ENCODE measurements at places on chromosomes 1 and 21.
A peak's percentile ranks its signal among the peaks of the same experiment; 100 is the strongest.

GRCh38 chr1:24319312-24319863, at the start of gene GRHL3:
Gene GRHL3, plus strand, starts transcription at chr1:24319357. Its CDS starts 195 bp downstream, at chr1:24319552.
- DNase-seq = no peak

GRCh38 chr1:193856261-193856660, 669.8 kb upstream of the B3GALT2 start:
- DNase-seq = no peak

GRCh38 chr1:28853093-28853742, 41.2 kb downstream of the OPRD1 start:
- DNase-seq = no peak

DNA sequence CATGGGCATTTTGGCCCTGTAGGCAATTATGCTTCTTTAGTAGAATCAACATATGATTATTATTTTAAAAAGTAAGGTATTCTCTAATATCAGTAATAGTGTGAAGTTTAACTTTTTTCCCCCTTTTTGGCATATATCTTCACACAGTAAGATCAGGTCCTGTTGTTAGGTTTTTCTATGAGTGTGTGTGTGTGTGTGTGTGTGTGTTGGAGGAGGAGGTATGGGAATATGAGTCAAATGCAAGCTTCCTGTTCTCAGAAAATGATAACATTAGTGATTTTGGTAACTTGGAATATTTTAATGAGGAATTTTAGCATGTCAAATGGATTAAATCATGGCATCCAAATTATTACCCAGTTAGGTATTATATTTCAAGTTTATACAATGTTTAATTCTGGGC, 65.8 kb upstream of the BCL10 start:
- DNase-seq = no peak

DNA sequence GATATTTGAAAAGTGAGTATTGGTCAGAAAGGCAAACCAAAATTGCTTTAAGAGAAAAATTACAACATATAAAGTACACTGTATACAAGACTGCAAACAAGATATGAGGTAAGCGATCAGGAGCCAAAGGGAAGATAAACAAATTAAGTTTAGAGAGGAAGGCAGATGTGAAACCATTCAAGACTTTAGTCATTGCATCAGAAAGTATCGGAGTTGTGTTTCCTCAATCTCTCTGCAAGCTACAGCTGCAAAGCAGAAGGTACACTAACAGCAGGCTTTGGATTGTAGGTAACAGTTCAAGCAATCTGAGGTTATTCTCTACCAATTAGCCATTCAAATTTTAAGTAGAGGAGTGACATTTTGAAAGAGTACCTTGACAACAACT, 21.3 kb upstream of the TLCD4 start:
- no peak for DNase-seq

GRCh38 chr1:9455487-9456234, 83.6 kb upstream of the SLC25A33 start:
- peak; percentile 59 for DNase-seq

GRCh38 chr1:168582688-168583336, 6.4 kb downstream of the XCL1 start:
- DNase-seq = no peak

DNA sequence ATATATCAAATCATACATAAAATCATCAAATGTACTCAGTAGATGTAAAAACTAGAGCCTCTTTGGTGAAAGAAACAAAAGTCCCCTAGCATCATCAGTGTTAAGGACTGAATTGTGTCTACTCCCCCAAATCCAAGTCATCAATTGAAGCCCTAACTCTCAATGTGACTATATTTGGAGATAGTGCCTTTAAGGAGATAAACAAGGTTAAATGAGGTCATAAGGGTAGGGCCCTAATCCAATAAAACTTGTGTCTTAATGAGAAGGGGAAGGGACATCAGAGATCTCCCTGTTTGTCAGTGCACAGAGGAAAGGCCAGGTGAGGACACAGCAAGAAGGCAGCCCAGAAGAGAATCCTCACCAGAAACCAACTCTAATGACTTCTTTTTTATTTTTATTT, 33.5 kb downstream of the USP24 start:
- no peak for DNase-seq

- DNase-seq = no peak
These were observed 200.0 kb downstream of the KCNK2 start for GRCh38 chr1:215282557-215282956.

- no peak for DNase-seq
These were observed 45.2 kb downstream of the WDR4 start for GRCh38 chr21:42833859-42834725.

GRCh38 chr1:67314696-67315095, 7.0 kb downstream of the IL12RB2 start:
- DNase-seq = peak; percentile 75

DNA sequence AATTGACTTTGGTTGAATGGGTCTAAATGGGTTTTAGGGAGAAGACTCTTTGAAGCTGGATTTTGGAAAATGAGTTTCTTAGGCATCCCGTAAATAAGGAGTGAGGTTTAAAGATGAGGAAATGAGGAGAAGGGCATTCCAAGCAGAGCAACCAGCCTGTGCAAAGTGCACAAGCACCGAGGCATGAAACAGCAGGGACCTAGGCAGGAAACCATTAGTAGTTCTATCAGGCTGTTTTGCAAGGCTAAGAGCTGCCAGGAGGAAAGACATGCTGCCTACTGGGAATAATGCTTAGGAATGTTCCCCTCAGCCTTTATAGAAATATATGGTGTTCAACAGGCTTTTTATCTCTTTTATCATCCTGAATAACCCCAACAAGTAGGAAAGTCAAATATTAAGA, 153.1 kb upstream of the FGGY start:
- DNase-seq = no peak

- peak; percentile 38 for DNase-seq
These were observed 4.8 kb upstream of the ZNF687 start for GRCh38 chr1:151277249-151277648.

- no peak for DNase-seq
These were observed 23.4 kb downstream of the NFASC start for GRCh38 chr1:204894031-204894430.

DNA sequence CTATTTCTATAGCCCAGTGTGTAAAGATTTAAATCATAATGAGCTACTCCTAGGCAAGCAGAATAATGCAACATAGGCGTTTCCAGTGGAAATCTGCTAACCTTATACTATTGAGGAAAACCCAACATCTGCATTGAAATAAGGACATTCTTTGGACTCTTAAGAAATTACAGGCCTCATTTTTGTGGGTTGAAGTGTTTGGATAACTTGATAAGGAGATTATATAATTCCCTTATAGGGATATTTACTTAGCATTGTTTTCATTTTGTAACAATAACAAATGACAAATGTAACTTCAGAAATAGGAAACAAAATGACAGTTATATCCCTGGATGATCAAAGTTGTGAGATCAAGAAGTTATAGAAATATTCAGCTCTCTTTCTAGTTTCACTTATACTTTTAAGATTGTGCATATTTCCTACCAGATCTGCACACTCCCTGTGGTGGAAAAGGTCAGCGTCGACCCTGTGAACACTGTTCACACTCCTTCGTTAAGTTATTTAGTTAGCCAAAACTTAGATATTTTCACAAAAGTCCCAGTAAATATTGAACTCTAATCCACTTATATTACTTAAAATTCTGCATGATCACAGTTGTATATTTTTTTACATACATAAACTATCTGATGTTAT, 284.4 kb upstream of the C1orf105 start:
- DNase-seq = no peak

DNA sequence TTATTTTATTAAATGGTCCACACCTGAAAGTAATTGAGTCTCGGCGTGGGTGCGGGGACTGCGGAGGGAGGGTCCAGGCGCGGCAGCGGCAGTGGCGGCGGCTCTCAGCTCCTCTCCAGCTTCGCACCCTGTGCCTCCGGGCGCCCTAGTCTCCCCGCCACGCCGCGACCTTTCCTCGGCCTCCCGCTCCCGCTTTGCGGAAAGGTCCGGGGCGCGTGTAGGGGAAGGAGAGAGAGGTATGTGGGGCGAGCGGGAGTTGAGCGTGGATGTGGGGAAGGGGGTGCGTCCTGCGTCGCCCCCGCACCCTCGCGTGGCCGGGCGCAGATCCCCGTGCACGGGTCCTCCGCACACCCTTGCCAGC, 13.4 kb upstream of the ALX3 start:
- no peak for DNase-seq

DNA sequence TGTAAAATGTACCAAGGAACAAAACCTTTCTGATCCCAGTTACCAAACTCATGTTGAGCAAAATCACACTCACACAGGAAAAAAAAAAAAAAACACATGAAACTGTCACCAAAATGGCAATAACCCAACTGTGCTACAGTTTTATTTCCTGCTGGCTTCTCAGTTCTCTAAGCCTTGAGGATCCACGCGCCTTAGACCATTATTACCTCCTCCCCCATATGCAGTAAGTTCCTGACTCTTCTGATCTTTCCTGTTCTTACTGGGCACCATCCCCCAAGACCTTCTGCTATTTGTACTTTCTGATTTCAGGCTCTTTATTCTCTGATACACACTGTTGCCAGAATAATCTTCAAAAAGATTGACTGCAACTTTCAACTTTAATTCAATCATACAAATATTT, 79.6 kb downstream of the SLC45A1 start:
- peak; percentile 61 for DNase-seq

- no peak for DNase-seq
These were observed 118.6 kb downstream of the GRIK1 start for GRCh38 chr21:29821230-29821629.

DNA sequence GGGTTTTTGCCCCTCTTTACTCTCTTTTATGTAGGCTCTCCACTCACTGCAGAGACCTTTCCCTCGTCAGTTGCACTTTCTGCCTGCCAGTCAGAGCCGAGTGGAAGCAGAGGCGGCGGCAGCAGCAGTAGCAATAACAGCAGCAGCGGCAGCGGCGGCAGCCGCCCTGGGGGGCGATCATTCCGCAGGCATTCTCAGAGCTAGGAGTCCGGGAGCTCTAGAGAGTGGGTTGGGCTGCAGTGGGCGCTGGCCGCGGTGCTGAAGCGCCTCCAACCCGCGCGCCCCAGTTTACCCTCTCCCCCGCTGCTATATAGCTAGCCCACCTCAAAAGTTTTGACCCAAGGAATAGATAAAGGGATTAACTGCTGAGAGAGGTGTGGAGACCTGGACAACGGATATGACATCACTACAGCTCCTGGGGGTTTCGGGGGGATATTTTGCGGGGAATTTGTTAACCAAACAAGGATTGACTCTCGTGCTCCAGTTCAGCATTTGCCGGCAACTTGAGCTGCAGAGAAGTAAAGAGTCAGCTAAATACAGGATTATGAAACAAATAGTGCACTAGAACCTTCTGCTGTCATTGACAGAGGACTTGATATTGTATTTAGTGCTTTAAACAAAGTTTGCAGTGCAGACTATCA, at the start of gene OLFM3:
TSS of gene OLFM3 (minus strand) at position 102 of the 641 bp plus-strand sequence.
- no peak for DNase-seq

GRCh38 chr1:91750398-91750996, 135.5 kb downstream of the TGFBR3 start:
- no peak for DNase-seq

DNA sequence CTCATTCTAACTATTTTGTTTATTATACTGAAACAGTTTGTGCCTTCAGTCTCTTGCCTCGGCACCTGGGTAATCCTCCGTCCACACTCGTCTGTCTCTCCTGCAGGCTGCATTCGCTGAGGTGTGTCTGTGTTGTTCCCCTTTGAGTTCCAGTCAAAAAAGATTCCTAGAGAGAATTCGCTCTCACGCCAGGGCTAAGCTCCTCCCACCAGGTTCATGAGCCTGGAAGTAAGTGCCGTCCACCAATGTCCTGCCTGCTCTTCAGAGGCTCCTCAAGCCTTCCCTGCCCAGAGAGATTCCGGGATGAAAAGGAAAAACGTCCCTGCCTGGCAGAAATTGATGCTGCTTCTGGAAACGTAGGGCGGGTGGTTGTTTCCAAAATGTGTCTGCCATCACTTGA, 12.9 kb downstream of the KIAA2013 start:
- DNase-seq = no peak

DNA sequence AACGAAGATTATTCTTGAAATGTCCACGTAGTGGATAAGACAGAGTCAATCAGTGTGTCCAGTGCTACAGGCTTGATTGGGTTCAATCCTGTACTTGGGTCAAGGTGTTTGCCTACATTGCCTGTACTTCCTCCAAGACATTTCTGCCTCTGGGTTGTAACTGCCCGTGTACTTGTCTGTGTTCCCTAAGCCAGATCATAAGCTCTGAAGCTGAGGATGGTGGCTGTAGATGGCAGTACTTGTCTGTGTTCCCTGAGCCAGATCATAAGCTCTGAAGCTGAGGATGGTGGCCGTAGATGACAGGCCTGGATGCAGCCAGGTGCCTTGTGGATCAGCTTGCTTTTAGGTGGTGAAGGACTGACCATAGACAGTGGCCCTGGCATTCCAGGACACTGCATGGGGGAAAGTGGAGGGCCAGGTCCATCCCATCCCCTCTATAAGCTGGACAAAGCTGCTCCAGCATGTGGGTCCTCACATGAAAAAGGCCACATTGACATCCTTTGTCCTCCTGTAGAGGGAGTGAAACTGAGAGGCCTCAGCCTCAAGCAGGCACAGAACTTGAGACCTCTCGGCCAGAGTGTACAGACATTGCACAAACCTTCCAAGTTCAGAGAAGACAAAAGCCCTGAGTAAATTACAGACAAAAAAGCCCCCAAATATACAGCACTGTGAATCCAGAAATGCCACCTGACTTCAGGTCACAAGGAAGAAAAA, 2.0 kb upstream of the SRM start:
- DNase-seq = no peak

- no peak for DNase-seq
These were observed 20.7 kb upstream of the PADI1 start for GRCh38 chr1:17184161-17184665.

DNA sequence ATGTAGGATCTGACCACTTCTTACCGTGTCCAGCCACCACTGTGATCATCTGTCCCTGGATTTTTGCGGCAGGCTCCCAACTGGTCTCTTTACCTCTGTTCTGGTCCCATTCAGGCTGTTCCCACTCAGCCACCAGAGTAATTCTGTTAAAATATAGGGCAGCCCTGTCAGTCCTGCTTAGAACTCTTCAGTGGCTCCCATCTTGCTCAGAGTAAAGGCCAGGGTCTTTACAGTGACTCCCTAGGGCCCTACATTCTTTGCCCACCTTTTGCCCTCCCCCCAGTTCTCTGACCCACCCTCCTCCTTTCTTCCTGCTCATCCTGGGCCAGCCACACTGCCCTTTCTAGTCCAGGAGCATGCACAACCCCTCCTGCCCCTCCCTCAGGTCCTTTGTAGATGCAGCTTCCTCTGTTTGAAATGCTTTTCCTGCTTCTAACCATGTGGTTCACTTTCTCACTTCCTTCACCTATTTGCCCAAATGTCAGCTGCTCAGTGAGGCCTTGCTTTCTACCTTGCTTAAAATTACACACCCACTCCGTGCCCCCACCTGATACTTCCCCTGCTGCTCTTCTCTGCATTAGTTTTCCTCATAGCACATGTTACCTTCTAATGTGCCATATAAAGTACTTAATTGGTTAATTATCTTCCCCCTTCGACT, 7.8 kb downstream of the UBIAD1 start:
- no peak for DNase-seq
